ENCODE measurements at places on chromosomes 11 and 22.
A peak's percentile ranks its signal among the peaks of the same experiment; 100 is the strongest.

DNA sequence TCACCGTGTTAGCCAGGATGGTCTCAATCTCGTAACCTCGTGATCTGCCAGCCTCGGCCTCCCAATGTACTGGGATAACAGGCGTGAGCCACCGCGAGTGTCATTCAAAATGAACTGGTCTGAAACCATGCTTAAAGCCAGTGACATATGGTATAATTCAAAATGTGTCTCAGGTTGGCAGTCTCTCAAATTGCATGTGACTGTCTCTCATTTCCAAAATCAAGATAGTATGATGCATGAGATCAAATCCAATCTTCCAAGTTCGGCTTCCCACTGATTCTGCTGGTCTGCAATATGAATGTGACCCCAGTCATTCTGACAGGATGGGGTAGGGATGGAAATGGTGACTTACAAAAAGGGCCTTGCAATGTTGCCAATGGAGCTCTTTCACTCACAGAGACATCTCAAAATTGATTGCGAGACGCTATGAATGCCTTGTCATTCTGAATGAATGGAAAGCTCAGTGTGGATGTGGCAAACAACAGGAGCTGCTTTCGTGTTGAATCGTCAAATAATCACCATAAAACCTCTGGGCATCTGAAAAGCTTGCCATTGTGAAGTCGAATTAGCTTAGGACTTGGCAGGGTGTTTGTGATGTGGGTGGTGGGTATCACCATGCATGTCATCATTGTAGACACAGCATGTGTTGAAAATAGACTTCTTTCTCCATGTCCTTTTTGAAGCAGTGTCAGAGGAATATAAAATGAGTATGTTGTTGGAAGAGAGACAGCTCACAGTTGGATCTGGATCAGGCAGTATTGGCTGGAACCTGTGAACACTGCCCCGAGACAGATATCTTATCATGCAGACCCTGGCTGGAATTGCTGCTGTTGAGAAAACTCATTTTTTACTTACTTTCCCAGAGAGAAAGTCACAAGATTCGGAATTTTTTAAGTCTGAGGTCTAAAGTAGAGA is 12.2 kb downstream of the SLN start:
- no peak for DNase-seq

DNA sequence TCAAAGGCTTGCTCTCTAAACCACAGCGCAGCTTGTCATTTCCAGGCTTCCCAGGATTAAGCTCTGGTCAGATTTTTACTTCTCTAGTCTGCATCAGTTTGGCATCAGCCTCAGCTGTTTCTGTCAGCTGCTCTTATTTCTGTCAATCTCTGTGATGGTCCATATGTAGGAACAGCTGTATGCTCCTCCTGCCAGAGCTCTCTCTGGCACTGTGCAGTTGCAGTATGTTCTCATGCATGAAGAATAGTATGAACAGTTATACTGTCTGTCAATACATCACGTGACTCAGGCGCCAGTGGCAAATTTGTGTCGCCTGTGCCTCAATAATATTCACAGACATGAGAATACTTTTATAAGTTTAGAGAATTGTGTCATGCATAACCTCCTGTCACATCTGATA is 6.7 kb downstream of the OR6M1 start:
- no peak for DNase-seq

DNA sequence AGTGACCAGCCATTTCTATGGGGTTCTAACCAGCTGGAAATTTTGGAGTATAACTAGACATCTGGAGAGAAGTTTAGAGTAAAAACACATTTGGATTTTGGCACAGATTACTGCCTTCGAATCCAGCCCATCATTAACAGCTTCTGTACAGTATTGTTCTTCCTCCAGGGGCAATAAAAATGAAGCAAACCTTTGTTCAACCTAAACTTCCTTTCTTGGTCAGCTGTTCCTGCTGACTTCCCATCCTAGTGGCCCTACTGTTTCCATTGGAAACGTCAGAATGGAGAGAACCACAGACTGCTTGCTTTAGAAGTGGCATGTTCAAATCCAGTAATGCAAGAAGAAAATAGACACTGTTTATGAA is 203.7 kb upstream of the MTMR2 start:
- no peak for DNase-seq

- DNase-seq: peak; percentile 41
These were observed 16.4 kb upstream of the FLRT1 start for GRCh38 chr11:64019106-64020037.

DNA sequence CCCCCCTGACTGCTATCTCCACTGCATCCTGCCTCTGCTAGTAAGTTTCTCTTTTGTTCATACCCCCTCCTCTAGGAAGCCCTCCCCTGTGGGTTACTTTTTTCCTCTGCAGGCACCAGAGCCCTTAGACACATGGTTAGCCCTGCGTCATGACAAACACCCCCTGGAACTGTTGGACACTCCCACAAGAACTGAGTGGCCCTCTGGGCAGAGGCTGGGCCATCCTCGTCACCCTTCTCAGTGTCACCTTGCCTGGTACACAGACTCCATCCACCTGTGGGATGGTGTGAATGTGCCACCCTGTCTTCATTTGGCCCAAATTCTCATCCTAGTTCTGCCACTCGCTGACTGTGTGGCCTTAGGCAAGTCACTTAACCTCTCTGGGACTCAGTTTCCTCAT is 4.1 kb upstream of the RAB3IL1 start:
- DNase-seq: no peak

DNA sequence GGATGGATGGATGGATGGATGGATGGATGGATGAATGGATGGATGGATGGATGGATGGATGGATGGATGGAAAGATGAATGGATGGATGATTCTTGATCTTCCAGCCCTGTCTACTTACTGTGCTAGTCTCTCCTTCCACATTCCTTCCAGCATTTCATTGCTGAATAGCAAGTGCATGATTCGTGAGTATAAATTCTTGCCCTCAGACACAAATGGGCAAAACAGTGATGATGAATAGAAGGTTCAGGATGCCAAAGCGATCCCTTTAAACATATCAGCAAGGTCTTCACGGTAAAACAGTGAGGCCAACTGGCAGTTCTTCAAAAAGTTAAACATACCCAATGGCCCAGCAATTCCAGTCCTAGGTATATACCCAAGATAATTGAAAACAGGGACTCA is 400.2 kb downstream of the MN1 start:
- no peak for DNase-seq

DNA sequence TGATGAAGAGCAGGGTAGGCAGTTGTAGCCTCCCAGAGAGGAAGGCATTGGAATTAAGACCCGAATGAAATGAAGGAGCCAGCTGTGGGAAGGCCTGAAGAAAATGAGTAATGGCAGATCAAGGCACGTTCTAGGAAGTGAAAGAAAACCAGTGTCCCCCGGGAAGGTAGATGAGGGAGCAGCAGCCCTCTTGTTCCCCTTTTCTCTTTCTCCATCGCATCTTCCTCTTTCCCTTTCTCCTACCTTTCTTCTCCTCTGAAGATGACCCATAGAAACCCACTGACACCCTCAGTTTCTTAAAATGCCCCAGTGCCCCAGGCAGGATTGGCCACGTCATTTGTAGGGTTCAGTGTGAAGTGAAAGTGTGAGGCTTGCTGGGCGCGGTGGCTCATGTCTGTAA is 172.6 kb upstream of the SEZ6L start:
- DNase-seq: no peak

- no peak for DNase-seq
These were observed 22.4 kb upstream of the CRYBB3 start for GRCh38 chr22:25177226-25177625.

DNA sequence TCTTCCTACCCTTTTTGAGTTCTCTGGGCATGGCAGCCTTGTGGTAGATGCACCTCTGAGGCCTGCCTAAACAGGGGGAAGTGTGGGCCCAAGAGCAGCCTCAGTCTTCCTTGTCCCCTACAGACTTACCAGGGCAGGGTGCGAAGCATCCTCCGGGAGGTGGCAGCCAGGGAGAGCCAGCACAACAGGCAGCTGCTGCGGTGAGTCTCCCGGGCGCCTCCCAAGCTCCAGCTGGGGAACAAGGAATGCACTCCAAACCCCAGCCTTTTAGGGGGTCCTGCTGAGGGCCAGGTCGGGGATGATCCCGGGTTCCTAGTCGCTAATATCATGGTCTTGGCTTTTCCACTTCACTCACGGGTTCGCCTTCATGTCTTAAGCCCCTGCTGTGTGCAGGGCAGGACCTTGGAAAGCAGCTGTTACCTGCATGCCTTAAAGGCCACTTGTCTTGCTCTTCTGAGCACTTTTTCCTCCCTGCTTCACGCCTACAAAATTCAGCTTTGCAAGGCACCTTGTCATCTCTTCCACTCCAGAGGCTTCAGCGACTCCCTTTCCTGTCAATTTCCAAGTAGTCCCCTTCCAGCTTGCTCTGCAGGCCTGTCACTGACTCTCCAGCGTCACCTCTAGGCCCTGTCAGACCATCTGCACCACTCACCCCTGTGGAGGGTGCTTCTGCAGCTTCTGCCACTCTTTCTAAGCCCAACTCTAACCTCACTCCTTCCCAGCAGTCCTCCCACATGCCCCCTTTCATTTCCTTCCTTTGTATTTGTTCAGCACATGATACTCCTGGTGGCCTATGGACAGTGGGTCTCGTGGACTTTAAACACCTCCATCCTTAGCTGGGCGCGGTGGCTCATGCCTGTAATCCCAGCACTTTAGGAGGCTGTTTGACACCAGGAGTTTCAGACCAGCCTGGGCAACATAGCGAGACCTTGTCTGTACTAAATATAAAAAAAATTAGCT is 57.0 kb downstream of the PISD start:
- DNase-seq: no peak

DNA sequence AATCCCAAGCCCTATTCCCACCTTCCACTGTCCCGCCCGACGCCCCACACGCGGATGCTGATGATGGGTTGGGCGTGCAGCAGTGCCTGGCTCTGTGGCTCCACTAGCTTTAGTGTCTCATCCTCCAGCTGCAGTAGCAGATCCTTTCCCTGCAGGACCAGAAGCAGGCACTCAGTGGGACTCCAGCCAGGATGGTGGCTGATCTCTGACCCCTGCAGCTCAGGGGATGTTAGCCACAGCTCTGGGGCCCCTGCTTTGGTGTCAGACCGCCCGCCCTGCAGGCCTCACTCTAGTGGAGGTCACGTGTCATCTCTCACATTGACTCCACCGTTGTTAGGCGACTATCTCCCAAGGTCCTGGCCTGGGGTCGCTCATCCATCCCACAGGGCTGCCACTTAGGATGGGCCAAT is 11.8 kb downstream of the SMPD1 start:
- no peak for DNase-seq

DNA sequence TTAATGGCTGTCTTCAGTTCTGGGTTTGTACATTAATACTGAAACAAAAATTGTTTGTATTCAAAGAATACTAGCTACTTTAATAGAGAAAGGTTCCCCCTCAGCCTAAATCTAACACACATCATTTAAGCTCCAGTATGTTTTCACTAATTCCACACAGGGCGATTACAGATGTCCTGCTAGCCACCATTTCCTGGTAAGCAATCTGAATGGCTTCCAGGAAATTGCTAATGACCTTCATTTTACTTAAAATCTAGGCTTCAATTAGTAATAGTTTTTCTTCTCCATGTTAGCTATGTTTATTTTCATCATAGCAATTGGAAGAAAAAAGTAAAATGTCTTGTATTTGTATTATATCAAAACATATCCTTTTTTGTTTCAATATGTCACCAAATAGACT is 132.8 kb downstream of the SOX6 start:
- no peak for DNase-seq

- DNase-seq: no peak
These were observed 101.1 kb downstream of the ADAMTS15 start for GRCh38 chr11:130549393-130549999.

GRCh38 chr11:45187375-45187774 is 40.9 kb downstream of the PRDM11 start:
- no peak for DNase-seq

DNA sequence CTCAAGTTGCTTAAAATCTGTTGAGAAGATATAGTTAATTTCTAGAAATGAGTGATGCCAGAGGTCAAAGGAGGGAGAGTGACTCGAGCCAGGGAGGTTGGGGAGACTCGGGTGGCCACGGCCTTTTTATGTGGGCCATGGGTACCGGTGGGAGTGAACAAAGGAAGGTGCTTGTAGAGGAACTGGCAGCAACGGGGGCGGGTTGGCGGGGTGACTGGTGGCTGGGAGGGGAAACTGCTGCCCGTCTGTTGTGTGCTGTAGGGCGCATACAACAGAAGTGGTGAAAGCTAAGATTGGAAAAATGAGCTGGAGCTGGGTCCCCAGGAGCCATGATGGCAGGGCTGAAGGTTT is 5.4 kb downstream of the DAGLA start:
- no peak for DNase-seq

DNA sequence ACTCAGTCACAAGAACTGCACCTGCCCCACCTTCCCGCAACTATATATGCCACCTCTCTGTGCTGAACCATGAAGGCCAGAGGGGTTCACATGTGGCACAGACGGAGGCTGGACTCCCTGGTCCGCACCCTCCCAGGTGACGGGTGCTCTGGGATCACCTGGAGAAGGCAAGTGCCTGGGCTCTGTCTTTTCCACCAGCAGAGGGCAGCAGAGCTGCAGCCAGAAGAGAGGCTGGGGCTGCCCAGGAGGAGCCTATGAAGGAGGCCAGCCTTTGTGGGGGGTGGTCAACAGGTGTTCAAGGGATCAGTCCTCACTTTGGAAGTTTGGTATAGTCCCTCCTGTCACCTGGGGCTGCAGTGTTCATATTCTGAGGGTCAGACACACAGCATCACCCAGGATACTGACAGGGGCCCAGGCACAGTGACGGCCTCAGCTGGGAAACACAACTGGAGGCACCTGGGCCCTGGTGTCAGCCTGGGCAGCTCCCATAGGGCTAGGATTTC is 39.2 kb upstream of the IGLL5 start:
- peak; percentile 51 for DNase-seq

DNA sequence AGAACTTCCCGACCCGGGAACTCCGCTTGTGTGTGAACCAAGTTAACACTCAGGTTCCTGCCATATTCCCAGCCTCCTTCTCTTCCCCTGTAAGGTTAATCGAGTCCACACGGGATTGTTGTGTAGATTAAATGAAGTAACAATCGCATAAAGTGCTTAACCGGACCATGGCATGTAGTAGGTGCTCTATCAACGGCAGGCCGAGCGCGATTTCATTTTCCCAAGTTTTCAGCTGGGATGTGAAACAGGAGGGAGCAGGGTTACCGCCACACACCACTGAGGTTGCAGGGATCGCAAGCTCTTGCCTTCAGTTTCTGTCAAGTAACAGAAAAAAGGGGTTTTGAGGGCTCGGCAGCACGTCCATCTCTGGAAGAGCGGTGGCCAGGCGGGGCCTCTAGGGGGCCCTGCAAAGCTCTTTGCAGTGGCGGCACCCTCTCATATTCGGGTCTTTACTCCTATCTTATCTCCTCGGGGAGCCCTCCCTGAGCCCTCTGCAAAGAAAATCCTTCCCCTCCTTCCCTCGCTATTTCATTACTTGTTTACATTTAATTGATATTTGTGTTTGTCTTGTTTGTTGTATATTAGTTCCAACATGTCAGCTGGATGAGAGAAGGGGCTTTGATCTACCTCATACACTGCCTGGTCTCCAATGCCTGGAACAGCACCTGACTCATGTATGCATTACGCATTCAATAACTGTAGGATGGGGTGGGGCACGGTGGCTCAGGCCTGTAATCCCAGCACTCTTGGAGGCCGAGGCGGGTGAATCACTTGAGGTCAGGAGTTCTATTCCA is 816 bp upstream of the PLEKHA7 start:
- DNase-seq: peak; percentile 68

Data from NCI-H1092 treated with DMSO at 0.1 percent for 48 hours (cell line).